Stimulated activated CD8-positive, alpha-beta memory T cell treated with anti-CD3 and anti-CD28 coated beads, Interleukin-7, amount 100 ng/mL, for 48 hours (primary cell): ENCODE measurements at places on chromosomes 3 and 15.

DNA sequence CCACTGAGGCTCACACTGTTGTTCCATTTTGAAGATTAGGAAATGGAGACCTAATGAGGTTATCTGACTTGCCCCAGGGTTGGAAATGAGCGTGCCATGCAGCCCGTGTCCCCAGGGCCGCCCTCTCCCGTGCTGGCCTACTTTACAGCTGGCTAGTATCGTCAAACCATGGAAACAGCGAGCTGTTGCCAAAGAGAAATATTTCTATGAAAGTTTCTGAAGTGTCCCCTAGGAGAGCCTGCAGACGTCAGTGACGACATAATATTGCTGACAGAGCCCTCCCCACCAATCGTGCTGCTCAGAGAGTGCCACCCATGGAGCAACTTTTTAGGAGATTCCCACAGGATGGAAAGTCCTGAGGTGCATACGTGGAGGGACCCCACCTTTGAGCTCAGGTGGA, 11.2 kb upstream of the FAM174B start:
- no peak for DNase-seq

DNA sequence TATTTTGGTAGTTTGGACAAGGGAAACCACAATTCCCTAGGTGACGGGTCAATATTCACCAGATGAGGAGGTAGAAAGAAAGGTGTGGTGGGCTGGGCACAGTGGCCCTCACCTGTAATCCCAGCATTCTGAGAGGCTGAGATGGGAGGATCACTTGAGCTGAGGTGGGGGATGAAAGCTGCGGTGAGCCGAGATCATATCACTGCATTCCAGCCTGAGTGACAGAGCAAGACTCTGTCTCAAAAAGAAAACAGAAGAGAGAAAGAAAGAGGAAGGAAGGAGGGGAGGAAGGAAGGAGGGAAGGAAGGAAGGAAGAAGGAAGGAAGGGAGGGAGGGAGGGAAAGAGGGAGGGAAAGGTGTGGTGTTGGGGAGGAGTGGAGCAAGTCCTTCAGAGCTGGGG, 56.1 kb upstream of the RNF7 start:
- DNase-seq = no peak

DNA sequence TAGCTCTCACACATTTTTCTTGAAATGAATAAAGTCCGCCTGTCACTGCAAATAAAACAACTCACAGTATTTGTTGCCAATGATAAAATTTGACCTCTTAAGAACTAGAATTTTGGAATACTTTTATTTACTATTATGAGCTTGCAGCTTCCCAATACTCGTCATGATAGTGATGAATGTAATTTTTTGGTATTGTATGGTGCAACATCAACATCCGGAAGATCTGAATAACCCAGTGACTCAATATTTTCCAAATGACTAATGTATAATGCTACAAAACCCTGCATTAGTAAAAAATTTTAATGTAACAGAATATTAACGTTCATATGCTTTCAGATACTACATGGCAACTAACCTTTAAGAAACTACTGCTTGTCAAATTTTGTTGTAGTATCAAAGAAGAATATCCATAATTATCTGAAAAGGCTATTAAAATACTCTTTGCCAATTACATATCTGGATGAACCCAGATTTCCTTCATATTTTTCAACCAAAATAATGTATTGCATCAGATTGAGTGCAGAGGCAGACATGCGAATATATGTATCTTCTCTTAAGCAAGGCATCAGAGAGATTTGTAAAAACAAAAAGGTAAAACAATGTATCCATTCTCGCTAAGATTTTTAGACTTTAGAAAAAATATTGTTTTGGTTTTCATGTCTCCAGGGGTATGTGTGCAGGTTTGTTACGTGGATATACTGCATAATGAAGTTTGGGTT, 95.3 kb downstream of the IGF2BP2 start:
- no peak for DNase-seq

DNA sequence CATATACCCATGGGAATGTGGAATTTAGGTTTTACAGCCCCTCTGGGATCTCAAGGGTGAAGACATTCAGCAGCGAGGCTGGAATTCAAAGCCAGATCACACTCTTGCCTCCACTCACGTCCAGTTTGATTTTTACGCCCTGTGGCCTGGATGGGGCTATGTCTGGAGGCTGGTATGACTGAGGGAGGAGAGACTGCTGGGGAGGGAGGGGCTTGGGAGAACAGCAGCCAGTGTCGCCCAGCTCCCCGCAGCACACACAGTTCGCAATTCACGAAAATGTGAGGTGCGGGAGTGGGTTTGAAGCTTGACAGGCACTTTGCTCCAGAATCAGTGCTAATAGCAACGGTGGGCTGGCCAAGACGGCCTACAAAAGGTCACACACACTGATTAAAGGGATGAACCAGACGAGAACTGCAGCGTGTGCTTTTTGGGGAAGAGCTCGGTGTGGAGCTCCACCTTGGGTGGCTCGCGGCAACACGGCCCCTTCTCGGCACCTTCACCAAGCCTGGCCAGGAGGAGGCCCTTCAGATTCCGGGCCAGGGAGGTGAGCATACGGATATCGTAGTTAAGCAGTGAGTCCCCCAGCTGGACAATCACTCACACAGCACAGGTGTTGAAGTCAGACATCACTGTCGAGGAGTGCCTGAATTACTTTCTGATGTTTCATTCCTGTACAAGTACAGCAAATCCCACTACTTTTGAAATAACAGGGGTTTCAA, 16.4 kb downstream of the EHD4 start:
- DNase-seq = no peak

DNA sequence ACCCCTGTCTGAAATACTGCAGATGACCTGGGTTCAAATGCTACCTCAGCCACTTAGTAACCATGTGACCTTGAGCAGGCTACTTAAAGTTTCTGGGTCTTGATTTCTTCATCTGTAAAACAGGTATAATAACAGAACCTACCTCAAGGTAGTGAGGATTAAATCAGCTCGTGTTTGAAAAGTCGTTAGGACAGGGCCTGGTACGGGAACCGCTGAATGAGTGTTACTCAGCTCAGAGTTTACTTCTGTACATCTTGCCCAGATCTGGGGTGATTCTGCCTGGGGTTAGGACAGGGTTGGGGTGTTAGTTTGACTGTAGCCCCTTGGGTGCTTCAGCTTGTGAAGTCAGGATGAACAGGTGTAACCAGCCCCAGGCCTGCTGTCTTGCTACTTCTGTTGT, 1.8 kb downstream of the SEMA4B start:
- DNase-seq = no peak

DNA sequence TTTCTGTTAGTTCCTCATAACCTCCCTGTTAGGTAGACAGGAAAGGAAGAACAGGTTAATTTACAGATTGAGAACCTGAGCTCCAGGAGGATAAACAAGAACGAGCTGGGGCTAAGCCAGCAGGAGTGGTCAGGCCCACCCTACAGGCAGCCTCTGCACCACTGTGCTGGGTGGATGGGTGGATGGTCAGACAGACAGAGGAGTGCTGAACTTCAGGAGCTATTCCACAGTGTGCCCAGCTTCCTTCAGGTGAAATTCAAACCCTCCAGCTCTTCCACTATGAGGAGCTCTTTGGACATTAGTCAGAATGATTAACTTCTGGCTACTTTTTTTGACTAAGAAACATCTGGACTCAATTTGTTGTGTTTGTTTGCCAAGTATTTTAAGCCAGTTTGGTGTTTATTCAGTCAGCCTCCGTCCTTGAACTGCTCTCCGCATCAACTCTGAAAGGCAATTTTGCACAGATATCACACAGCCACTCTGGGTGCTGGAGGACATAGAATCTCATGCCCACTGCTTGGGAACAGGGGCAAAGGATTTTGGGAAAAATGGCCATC, 361.9 kb downstream of the CLSTN2 start:
- no peak for DNase-seq

DNA sequence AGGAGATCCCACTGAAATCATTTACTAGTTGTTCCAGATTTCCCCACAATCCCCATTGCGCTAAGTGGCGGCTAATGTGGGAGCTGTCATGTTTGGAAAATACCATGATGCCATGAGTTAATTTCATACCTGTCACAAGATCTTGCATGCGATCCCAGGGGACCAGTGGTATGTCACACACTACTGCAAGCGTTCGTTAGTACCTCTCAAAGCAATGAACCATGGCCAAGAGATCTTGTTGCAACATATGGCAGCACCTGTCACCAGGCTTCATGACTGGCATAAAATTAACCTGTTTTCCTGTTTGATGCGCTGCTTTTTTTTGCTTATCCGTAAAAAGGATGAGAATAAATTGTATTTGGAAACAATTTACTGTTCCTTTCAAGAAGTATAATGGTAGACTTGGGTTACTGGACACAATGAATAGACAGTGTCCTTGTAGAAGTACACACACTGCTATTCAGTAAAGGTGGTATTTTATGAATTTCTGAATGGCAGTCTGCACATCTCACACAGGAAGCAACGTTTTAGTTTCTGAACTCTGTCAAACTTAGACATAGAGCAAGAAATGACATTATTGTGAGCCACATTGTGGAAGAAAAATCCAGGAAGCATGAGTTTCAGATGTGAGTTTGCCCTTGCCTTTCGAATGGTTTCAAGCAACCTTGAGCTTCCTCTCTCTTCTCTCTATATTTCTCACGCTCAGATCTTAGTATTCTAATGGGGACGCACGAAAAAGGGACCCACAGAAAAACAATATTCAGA, 81.9 kb downstream of the CHL1 start:
- no peak for DNase-seq

GRCh38 chr3:79968418-79968817, 200.6 kb upstream of the ROBO1 start:
- no peak for DNase-seq

DNA sequence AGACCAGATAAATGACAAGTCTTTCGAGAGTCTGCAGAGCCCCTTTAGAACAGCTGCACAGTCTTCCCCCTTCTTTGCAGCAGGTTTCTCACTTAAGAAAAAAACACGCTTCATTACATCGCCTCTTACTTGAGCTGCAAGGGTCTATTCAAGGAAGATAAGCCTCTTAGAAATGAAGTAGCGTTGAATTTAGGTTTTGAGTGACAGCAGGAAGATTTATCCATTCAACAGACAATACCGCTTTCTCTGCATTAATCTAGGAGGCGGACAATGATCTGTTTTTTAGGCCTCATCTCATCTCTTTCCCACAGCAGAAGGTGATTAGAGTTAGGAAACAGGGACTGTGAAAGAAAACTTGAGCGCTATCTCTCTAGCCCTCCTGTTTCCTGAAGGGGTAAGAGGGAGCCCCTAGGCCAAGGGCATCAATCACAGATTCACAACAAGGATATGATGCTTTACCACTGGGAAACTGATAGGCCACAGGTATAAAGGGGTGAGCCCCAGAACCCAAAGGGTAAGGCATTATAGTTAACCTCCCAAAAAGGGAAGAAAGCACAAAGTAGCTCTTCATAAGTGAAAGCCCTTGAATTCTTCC, 84.3 kb downstream of the MECOM start:
- DNase-seq = no peak

DNA sequence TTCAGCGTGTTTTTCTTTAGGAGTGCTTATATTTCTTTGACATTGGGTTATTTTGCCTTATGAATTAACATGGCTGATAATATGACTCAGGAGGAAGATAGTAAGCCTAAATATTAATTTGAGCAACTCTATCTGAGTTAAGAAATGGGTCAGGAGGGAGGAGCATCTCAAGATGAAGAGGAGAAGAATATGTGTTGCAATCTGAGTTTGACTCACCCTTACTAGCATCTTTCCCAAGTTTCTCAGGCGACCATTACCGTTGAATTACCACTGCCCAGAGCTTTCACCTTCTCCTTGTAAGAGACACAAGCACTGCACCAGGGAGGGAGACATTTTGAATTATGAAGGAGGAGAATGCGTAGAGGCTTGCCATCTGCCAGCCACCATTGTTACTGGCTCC, 138.3 kb upstream of the MYRIP start:
- no peak for DNase-seq

DNA sequence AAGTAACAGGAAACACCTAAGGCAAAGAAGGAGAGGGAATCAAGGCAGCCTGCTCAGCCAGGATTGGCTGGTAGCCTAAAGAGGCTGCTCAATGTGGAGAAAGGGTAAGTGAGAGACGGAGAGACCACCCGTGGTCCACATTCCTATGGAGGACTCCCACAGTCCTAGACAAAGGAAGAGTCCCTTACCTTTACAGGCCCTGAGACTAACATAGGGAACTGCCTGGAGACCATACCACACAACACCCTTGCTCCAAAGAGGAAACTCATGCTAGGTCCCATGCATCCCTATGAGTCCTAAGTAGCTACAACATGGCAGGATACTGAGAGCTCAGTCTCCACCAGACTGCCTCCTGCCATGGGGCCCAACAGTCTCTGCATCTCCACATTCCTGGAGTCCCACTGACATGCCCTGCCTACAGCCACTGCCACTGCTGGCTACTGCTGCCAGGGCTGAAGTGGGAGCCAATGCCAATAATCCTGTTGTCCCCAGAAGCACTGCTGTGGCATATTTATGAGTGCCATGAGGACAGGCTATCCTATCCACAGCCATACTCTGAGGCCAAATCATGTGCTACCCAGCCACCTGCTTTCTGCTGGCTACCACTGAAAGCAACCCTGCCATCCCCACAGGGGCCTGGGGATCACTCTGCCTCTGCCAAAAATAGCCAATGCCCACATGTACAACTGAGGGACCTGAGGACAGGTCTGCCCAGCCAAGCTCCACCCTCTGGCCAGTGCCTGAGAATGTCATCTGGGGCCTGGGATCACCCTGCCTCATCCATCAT, 45.0 kb downstream of the COPS2 start:
- DNase-seq = no peak

- no peak for DNase-seq
These were observed 43.9 kb downstream of the PPCDC start for GRCh38 chr15:75067123-75067830.

GRCh38 chr3:72082776-72083462, 298.0 kb upstream of the PROK2 start:
- DNase-seq = no peak

GRCh38 chr15:91908391-91908790, 54.9 kb downstream of the SLCO3A1 start:
- DNase-seq = no peak

DNA sequence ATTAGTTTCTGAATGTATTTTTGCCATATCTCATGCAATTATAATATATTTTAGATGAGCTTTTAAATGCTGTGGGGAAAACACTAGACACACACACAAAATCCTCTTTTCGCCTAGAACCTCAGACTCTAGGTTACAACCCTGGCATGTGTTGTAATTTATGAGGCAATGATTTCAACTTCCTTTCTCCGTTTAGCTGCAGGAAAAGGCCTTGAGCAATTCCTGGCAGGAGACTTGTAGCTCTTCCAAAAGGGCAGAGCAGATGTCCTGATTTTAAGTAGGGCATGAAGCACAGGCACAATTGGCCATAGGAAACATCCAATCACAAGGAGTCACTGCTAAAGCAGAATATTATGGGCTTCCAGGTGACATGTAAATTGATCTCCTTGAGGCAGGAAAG, 82.0 kb downstream of the GPR156 start:
- DNase-seq = no peak

DNA sequence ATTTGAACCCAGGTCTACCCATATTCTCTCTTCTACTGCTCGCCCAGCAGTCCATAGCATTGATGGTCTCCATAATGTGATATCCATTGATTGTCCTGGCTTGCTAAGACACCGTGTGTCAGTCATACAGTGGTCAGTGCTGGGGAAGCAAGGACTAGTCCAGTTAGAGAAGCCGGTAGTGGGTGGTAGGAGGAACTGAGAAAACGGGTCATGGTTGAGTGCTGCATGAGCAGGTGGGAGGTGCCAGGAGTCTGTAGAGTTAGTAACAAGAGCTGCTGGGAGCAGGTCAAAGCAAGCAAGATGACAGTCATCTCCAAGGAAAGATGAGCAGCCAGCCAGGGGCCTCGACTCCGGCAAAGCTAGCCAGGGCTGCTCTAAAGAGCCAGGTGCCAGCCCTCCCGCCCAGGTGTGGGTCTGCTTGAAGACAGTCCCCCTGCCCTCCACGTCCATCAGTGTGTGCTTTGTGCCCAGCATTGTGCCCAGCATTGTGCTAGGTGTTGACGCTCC, 29.5 kb upstream of the USP3 start:
- no peak for DNase-seq
